ENCODE measurements at places on chromosomes 7 and 10.

GRCh38 chr7:86916277-86916825 is 143.1 kb downstream of the ELAPOR2 start:
- DNase-seq, result no peak

GRCh38 chr7:12397671-12398070 is 6.0 kb downstream of the VWDE start:
- no peak for DNase-seq

DNA sequence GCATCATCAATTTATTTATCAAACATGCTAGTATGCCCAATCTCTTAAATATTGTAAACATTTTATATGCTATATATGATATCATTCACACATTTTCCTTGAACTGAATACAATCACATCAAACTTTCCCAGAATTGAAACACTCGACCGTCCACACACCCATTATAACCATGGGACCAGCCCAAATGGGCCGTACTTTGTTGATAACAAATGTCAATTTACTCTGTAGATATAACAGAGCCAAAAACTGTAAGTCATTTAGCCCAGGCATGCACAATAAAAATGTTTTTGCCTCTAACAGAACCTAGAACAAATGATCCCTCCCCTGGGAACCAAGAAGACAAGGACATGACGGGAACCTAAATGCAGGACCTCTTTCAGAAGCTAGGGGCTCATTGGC is 683 bp upstream of the ANKRD22 start:
- no peak for DNase-seq

GRCh38 chr10:33353853-33354252 is 19.4 kb upstream of the NRP1 start:
- DNase-seq, result no peak

DNA sequence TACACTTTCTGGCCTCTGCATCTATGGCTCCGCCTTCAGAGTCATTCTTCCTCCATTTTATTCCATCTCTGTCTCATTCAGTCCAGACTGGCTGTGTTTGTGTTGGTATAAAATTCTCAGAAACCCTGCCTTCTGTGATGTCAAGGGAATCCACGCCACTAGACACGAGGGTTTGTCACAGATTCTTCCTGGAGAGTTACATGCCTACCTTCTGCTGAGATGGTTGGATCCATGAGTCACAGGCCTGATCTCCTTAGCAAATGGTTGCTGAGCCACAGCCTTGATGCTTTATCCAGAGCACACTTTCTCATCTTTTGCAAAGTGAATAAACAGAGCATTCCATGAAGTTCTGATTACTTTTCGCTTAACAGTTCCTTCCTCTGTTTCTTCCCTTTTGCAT is 35.9 kb upstream of the TSPAN33 start:
- DNase-seq, result no peak

DNA sequence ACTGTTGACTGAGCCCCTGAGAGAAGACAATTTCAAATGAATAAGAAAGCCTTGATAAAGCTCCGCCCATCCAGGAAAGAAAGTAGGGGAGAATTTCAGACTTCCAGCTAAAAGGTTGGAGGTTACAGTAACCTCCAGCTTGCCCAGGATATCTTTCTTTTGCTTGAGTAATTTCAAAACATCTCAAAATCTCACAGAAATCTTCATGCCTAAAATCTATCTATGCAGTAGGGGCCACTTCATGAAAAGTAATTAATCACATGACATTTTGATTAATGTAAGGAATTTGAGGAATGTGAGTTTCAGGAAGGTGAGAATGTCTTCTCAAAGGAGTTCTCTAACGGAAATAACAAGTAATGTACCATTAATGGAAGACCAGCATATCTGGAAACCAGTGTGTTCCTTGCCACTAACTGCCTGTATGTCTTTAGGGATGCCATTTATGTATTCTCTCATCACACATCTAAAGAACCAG is 24.2 kb downstream of the TRIL start:
- no peak for DNase-seq

GRCh38 chr7:105487579-105488571 is 34.2 kb downstream of the PUS7 start:
- peak; percentile 38 for DNase-seq

DNA sequence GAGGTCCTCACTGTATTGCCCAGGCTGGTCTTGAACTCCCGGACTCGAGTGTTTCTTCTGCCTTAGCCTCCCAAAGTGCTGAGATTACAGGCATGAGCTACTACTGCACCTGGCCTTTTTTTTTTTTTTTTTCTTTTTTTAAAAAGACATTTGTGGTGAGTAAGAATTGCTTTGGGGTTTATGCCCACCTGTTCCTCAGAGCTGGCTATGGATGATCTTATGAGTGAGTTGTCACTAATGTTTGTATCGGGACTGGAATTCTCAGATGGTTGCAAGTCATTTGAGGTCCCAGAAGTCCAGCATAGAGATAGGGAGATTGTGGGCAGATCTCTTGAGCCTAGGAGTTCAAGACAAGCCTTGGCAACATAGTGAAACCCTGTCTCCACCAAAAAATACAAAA is 35.2 kb downstream of the ZRANB1 start:
- DNase-seq, result no peak

- DNase-seq, result peak; percentile 78
Measured at GRCh38 chr10:110495731-110496552, 1.8 kb upstream of the DUSP5 start.

GRCh38 chr10:124423813-124424212 is 5.1 kb upstream of the OAT start:
- DNase-seq, result no peak

GRCh38 chr7:138205614-138206150 is 129.4 kb downstream of the AKR1D1 start:
- DNase-seq, result no peak

DNA sequence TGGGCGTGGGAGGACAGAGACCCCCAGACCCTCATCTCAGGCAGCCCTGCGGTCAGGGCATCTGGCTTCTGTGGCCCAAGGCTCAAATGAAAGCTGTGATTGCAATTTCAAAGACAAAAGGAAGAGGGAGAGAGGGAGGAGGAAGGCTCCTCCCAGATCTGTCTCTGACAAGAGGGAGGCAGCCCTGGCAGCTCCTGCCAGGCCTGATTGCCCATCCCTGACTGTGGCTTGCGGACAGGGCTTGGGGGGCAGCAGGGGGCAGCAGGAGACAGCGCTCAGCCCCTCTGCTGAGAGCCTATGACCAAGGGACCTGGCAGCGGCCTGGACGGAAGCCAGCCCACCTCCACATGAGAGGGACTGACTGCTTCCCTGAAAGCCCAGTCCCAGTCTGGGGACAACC is 91.8 kb downstream of the PTPRN2 start:
- DNase-seq, result no peak

GRCh38 chr7:129149511-129149910 is 5.0 kb downstream of the TSPAN33 start:
- no peak for DNase-seq

- no peak for DNase-seq
Measured at GRCh38 chr10:133276435-133277201, at the start of gene ADAM8. Gene ADAM8, minus strand, starts transcription at chr10:133276868. Its CDS starts 51 bp downstream, at chr10:133276817.

DNA sequence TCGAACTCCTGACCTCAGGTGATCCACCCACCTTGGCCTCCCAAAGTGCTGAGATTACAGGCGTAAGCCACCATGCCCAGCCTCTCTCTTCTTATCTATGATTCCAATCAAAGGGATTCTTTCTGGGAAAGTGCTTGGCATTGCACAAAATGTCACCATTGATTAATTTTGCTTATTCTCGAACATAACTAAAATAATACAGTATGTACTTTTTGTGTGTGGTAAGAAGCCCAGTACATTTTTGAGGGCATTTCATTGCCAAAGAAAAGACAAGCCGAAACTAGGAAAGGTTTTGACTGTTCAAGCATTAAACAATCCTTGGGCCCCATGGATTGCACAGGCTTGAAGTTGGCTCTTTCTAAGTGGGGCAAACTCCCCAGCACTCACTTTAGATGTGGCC is 18.3 kb upstream of the CACUL1 start:
- no peak for DNase-seq

- no peak for DNase-seq
Measured at GRCh38 chr7:98841179-98841997, 28.4 kb downstream of the TMEM130 start.

DNA sequence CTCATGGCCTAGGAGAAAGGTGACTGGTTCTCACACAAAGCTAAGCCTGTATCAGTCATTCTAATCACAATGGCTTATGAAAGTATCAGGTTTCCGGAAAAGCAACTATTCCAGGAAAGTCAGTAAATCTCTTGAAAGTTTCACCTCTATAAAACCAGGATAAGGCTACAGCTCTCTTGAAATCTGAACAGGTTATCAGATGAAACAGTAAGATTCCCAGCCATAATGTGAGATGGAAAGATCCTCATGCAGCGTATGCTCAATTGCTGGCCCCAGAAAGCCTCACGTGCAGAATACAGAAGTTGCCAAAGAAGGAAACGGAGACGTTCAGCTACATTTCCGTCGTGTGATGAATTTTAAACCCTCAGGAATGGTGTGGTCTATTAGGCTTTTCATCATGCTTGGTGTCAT is 90.0 kb downstream of the PFKFB3 start:
- DNase-seq, result no peak

DNA sequence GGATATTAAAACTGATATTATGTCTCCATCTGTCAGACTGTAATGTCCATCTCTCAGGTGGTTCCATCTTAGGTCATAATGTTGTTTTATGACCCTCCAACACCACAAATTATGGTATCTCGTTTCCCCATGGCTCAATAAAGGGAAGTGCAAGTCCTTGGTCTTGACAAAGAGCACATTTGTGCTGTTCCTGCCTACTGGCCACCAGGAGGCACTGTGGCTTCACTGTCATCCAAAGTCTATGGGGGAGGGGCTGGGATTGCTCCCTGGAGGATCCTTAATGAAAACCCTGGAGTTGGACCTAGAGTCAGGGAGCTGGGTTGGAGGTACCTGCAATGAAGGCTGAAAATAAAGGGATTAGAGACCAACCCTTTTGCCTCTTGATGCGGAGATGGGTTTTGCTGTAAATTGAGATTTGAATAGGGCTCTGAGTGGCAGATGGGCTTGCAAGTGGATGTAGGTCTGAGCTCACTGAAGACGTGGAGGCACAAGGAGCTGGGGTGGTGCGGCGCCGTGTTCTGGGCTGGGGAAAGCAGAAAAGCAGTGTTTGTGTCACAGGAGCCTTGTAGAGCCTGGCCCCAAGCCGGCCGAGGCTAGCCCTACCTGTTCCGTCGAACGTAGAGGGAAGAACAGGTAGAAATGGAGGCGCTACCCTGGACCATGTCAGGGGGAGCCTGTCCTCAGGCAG is 180.5 kb upstream of the PRSS58 start:
- DNase-seq, result no peak

DNA sequence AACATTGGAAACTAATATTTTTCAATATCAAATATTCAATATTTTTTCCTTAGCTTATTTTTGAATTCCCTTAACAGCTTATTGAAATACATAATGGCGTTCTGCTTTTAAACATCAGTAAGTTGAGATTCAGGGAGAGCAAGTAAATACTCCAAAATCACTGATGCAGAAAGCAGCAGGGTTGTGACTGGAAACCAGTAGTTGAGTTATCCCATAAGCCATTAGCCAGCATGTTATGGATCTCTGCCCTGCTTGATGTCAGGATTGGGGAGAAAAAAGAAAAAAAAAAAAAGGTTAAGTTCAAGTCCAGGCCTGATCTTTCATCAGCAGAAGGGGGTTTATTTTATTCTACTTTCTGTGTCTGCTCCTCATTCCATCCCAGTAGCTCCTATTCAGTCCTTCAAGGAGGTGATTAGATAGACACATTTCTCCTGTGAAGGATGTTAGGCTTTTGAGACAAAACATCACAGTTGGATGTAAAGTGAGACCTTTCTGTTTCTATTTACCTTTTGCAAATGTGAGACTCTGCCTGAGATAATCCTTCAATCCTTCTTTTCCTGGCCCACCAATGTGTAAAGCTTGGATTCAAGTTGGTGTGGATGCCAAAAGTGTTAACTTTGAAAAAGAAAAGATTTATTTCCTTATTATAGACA is 110.9 kb upstream of the HDAC9 start:
- DNase-seq, result no peak

DNA sequence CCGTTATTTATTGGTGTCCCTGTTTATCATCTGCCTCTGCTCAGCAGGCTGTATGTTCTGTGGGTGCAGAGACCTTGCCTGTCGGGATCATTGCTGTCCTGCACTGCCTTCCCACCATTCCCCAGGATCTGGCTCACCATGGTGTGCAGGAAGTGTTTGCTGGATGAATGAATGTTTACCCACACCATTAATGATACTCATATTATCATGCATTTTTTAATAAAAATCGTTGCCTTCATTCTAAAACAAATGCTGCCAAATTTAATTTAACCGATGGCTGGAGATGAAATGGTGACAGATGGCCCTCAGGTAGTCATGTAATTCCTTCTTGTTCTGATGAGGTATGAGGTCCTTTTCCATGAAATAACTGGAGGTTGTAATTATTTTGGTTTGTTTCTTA is 22.5 kb downstream of the PLPP4 start:
- DNase-seq, result no peak

- DNase-seq, result no peak
Measured at GRCh38 chr7:135976312-135977006, 700 bp downstream of the MTPN start.

- no peak for DNase-seq
Measured at GRCh38 chr10:84957427-84957826, 629.0 kb downstream of the CCSER2 start.

GRCh38 chr7:87818336-87818735 is 57.8 kb downstream of the SLC25A40 start:
- no peak for DNase-seq

GRCh38 chr7:157032128-157032527 is 21.7 kb upstream of the MNX1 start:
- DNase-seq, result no peak

- no peak for DNase-seq
Measured at GRCh38 chr10:89556600-89556999, 21.2 kb upstream of the SLC16A12 start.

- no peak for DNase-seq
Measured at GRCh38 chr7:137578541-137578940, 235.0 kb upstream of the PTN start.

GRCh38 chr7:42964293-42964692 is 32.1 kb downstream of the MRPL32 start:
- no peak for DNase-seq

GRCh38 chr10:32004161-32004591 is 52.0 kb downstream of the KIF5B start:
- DNase-seq, result no peak

GRCh38 chr7:84949067-84949466 is 237.8 kb downstream of the SEMA3D start:
- DNase-seq, result no peak

- no peak for DNase-seq
Measured at GRCh38 chr10:44161184-44161583, 223.7 kb downstream of the CXCL12 start.

DNA sequence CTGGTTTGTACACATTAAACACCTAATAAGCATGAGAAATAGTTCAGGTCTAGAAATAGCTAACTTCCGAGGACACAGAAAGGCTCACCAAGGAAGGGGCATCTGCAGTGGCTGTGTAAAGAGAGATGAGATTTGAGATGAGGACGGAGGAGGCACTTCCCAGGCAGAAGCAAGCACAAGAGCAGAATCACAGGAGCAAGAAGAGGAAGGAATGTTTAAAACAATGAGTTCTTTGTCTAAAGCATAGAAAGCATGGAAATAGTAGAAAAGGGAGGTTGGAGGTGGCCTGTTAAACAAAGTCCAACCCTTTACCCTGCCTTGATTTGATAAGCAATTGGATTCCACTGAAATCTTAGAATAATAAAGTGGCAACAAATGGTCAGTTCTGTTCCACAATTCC is 11.6 kb upstream of the PON3 start:
- no peak for DNase-seq
